ENCODE measurements at places on chromosomes 7 and 10.

DNA sequence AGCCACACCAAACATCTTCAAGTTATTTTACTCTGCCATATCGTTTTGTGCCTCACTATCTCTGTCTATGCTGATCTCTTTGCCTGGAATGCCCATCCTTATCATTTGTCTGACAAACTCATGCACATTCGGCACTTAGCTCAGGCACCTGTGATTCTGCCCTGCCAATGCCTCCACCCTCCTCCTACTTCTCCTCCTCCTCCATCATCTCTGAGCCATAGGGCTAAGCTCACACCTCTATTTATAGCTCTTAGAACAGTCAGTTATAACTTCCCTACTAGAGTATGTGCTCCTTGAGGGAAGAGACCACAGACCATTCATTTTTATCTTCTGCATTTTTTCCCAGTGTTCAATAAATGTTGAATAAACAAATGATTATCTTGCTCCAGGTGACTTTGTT is 51.2 kb upstream of the CDK13 start:
- no peak for DNase-seq

GRCh38 chr7:158727690-158728089 is 23.1 kb upstream of the NCAPG2 start:
- DNase-seq = no peak

DNA sequence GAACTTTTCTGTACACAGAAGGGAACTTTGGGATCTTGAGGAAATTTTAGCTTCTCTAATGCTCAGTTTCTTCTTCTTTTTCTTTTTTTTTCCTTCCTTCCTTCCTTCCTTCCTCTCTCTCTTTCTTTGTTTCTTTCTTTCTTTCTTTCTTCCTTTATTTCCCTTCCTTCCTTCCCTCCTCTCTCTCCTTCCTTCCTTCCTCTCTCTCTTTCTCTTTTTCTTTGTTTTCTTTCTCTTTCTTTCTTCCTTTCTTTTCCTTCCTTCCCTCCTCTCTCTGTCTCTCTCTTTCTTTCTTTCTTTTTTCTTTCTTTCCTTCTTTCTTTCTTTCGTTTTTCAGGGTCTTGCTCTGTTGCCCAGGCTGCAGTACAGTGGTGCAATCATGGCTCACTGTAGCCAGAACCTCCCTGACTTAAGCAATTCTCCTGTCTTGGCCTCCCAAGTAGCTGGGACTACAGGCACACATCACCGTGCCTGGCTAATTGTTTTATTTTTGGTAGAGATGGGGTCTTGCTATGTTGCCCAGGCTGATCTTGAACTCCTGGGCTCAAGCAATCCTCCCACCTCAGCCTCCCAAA is 58.6 kb upstream of the SDK1 start:
- DNase-seq = no peak

DNA sequence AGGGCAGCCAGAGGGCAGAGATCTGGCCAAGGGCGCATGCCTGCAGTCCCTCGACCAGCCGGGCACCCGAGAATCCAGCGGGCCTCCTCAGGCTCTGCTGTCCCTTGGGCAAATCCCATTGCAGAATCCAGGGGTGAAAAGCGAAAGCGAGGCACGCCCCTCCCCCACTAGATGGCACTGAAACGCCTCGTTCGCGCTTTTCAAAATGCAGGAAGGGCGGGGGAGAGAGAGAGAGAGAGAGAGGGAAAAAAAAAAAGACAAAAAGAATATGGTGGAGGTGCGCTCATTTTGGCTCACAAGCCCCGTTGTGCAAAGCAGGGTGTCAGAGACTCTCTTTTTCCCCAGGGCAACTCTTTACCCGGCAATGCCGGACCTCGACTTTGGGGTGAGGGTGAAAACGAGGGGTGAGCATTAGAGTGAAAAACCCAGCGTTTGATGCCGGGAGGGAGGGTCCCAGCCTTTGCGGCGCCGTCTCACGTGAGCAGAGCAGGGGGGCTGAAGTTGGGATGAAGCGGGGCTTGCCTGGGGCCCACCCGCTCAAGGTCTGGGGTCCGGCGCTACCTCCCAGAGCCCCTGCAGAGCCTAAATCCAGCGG is 2.5 kb upstream of the TMEM178B start:
- peak; percentile 89 for DNase-seq

- no peak for DNase-seq
Observed at GRCh38 chr10:6786579-6787031, 206.5 kb upstream of the PRKCQ start.

GRCh38 chr10:89092981-89093380 is 102.4 kb downstream of the FAS start:
- DNase-seq = no peak

GRCh38 chr7:135489791-135490190 is 20.1 kb downstream of the CNOT4 start:
- DNase-seq = no peak

DNA sequence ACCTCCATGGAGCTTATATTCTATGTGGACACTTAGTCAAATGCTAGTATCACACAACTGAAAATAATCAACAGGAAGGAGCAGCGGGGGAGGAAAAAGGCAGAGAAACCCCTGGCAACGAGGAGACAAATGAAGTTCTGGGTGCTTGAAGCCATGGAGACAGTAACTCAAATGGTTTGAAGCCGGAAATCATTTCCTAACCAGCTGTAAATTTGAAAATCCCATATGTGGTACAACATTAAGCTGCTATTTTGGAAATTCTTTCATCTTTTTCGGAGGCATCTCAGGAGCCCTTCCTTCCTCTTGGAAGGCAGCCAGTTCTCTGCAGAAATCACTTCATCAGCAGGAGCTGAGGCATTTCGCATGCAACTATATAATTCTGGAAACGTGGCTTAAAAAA is 91.4 kb downstream of the PPP1R3C start:
- DNase-seq = no peak

DNA sequence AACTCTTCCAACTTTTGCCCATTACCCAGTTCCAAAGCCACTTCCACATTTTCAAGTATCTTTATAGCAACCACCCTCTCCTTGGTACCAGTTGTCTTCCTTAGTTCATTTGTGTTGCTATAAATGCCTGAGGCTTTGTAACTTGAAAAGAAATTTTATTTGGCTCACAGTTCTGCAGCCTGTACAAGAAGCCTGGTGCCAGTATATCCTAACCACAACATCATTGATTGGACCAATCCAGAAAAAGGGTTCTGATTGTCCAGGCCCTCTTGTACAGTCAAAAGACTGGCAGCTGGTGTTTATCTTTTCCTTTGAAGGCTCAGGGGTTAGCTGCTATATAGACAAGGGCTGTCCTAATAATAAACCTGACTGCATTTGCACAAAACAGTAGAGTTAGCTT is 21.1 kb upstream of the ABCC2 start:
- DNase-seq = no peak

DNA sequence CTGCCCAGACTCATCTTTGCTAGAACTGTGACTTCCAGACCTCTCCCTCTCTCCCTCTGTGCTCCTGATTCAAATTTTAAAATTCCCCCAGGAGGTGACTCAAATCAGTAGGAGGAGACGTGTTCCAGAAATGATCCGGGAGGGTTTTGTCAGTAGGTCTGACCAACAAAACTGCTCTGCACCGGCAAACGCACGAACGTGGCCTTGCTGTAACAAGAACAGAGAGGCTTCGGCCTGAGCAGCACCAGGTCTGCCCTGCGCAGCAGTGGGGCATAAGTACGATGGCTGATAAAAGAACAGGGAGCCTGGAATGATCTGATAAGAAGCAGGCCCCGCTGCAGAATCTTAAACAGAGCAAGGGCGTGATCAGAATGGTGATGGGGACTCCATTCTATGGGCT is 152.7 kb upstream of the AUTS2 start:
- DNase-seq = no peak

DNA sequence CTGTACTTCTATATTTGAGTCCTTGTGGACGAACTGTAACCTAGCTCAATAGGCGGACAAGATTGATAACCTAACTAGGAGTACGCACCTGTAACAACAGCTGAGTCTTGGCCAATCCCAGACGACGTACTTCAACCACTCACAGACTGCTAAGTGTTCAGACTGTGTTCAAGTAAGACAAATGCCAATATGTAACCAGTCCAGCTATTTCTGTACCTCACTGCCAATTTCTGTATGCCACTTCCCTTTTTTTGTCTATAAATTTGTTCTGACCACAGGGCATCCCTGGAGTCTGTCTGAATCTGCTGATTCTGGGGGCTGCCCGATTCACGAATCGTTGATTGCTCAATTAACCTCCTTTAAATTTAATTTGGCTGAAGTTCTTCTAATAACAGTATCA is 32.2 kb downstream of the HACD1 start:
- DNase-seq = no peak

DNA sequence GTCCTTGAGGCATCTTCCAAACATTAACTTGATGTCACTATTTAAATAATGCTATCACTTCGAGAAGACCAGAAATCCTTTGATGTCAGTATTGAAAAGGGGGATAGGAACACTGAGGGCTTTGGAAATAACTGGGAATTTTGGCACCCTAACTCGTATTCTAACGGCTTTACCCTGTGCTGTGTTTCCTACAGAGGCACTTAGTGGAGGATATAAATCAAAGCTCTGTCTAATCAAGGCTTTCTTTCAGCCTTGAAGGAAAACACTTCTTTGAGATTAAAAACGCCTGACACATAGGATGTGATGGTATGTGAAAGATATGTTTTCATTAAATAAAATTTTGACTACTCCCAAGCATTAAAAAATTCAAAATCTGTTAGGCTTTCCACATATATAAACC is 62.3 kb downstream of the CREB5 start:
- DNase-seq = no peak

DNA sequence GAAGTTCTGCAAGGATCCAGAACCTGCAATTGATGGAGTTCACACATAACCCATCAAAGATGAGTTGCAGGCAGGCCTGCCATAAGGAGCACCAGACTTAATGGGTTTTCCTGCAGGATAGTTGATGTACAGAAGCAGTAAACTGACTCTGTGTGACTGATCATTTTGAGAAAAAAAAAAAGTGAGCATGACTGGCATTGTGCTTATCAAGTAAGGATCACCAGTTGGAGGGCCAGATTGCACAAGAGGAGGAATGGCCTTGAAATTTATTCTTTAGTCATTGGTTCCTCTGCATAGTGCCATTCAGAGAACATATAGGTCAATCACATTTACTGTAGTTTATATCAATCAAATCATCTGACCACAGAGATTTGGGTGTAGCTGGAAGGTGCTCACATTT is 3.8 kb downstream of the CYP3A43 start:
- DNase-seq = no peak

DNA sequence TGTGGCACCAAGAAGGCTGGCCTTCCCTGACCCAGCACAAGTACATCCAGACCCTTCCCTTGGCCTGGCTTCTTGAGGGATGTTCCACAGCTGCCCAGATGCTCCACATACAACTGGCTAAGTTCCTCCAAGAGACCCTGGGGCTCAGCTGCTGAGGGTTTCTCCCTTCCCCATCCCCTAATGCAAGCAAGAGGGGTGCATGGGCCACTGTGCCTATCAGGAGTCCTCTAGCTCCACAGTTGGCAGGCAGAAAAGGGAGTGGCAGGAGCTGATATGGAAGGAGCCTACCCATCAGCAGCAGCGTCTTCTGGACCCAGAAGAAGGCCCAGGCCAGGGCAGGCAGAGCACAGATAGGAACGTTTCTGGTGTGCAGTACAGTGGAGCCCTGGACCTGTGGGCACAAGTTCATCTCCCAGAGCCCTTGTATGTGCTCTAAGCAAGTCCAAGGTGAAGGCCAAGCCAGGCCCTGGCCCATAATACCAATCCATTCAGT is 26.2 kb downstream of the VSIR start:
- no peak for DNase-seq

DNA sequence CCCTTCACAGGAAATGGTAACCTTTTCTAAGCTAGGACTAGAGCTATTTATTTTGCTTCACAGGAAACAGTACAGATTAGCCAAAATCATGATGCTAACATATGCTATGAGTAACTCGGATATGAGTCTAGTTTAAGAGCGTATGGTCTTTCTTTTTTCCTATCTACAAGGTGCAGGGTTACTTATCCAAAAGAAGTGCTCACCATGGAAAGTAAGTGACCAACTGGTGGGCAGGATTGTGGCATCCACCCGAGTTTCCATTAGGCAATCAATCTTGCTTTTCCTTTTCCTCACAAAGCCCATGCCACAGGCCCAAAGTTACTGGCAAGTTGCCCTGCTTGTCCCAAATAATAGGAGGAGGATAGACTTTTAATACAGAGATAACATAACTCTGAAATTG is 765.1 kb upstream of the POM121L12 start:
- DNase-seq = no peak

- peak; percentile 79 for DNase-seq
Observed at GRCh38 chr7:117019786-117020590, 66.7 kb downstream of the ST7 start.
